Inflammatory macrophage (primary cell): ENCODE measurements at places on chromosomes 11 and 22.

- peak; percentile 88 for DNase-seq
Observed at GRCh38 chr11:6201481-6201880, 2.5 kb downstream of the OR52W1 start.

- peak; percentile 78 for DNase-seq
Observed at GRCh38 chr11:64000026-64000739, 13.9 kb downstream of the OTUB1 start.

DNA sequence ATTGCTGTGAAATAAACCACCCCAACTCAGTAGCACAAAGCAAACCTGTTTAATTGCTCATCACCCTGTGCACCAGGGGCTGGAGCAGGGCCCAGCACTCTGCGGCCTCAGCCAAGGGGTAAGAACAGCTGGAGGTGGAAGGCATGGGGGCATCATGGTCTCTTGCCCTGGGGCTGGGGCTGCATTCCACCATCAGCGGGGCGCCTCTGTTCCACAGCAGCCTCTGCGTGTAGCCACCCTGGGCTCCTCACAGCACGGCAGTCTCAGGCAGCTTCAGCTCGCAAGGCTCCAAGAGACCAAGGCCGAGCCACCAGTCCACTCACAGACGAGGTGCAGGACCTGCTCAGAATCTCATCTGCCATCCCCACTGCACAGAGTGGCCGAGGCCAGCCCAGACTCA, 630.7 kb downstream of the TBC1D22A start:
- no peak for DNase-seq

DNA sequence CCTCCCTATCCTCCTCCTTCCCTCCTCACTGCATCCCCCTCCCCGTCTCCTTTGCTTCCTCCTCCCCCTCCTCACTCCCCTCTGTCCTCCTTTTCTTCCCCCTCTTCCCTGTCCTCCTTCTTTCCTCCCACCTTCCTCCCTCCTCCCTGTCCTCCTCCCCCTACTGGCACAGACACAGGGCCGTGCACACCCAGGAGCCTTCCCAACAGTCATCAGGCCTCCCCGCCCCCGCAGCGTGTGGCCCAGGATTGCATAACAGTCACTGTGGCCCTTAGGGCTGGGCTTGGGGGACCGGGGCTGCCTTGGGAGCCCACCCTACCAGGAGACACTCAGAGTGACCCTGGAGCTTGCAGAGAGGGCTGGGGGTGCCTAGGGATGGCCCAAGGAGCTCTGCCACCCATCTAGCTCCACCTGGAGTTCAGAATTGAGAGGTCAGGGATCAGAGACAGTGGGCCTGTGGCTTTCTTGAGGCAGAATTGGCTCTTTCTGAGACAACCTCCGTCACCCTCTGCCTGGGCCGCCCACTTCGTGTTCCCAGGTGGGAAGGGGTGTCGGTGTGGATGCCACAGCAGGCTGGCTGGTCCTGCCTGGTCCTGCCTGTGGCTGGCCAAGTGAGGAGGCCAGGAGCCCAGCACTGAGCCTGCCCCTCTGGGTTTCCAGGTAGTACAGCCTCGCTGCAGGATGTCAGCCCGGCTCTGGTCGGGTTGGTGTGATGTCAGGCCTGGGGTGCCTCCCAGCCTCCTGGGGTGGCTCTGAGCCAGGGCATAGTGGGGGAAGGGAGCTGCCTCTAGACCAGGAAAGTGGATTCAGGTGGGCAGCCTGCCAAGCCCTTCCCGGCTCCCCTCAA, 1.6 kb downstream of the SPI1 start:
- DNase-seq: peak; percentile 90

DNA sequence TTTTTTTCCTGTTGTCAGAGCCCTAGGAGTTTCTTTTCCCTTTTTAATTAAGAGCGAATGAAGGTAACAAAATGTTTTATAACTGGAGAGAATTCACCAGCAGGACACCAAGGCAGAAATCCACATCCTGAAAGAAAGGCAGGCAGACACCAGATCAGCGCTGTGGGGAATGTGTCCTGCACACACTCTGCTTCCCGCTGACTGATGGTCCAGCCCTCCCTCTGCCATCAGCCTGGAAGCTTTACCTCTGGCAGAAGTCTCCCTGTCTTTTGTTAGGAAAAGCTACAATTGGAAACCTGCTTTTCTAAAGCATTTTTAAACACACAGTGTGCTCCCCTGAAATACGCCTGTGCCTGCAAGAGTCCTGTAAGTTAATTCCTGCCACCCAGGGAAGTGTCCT, 638.5 kb downstream of the NTM start:
- DNase-seq: no peak

- no peak for DNase-seq
Observed at GRCh38 chr11:88310246-88310645, 27.3 kb downstream of the CTSC start.

DNA sequence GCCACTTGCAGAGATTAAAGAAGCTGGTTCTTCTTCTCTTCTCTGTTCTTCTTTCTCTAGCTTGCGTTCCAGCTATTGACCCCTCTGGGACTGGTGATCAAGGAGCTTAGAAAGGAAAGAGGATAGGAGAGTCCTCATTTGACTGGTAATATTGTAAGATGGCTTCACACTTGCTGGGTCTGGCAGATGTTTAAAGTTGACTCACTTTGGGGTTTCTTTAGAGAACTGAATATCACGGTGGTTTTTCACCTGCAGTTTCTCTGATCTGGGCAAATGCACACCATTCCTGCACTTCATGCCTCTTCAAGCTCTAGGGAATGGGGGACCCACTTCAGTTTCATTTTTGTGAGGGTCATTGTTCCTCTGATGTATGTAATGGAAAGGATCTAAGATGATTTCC, 41.8 kb upstream of the DEUP1 start:
- no peak for DNase-seq
